ENCODE measurements at places on chromosomes 3 and 15.

- DNase-seq: peak; percentile 95
These were observed 356.8 kb downstream of the FOXP1 start for GRCh38 chr3:71226565-71227269.

- no peak for DNase-seq
These were observed 50.0 kb upstream of the TSC22D2 start for GRCh38 chr3:150357923-150358607.

GRCh38 chr3:2511356-2511755 lies 412.7 kb downstream of the CNTN4 start:
- DNase-seq: no peak

- peak; percentile 63 for DNase-seq
These were observed 59.8 kb upstream of the KLHL25 start for GRCh38 chr15:85854345-85855097.

DNA sequence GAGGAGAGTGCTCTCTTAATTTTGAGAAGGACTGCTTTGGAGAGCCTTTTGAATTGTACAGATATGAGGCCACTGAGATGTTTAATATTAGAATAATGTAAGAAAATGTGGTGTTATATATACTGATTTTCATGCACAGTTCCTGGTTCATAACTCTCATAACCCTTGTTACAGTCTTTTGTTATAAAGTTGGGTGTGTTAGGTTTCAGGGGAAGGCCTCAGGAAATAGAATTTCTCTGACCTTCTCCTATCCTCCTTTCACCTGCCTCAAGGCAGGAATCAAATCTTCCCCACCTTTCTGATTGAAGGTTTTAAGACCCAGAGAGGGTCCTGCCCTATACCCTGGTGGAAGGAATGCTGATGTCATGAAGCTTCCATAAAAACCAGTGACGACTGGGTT lies 245.9 kb downstream of the NSUN3 start:
- no peak for DNase-seq

GRCh38 chr15:56838085-56838484 lies 80.4 kb upstream of the TCF12 start:
- DNase-seq: no peak

- no peak for DNase-seq
These were observed 22.6 kb downstream of the ZIC1 start for GRCh38 chr3:147431751-147432150.

DNA sequence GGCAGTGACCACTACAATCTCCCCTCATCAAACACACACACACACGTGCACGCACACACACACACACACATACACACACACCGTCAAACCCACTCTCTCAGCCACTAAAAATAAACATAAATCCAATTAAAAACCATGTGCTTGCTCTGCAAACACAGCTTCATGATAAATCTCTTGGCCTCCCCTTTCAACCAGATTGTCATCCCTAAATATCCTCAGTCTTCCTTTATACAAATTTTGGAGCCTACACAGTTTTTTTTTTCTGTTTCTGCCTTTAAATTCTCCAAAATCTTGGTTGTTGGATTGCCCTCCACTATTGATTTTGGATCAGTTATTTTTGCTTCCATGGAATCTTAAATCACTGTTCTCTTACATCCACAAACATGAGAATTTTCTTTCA lies 245.6 kb downstream of the SATB1 start:
- DNase-seq: no peak

DNA sequence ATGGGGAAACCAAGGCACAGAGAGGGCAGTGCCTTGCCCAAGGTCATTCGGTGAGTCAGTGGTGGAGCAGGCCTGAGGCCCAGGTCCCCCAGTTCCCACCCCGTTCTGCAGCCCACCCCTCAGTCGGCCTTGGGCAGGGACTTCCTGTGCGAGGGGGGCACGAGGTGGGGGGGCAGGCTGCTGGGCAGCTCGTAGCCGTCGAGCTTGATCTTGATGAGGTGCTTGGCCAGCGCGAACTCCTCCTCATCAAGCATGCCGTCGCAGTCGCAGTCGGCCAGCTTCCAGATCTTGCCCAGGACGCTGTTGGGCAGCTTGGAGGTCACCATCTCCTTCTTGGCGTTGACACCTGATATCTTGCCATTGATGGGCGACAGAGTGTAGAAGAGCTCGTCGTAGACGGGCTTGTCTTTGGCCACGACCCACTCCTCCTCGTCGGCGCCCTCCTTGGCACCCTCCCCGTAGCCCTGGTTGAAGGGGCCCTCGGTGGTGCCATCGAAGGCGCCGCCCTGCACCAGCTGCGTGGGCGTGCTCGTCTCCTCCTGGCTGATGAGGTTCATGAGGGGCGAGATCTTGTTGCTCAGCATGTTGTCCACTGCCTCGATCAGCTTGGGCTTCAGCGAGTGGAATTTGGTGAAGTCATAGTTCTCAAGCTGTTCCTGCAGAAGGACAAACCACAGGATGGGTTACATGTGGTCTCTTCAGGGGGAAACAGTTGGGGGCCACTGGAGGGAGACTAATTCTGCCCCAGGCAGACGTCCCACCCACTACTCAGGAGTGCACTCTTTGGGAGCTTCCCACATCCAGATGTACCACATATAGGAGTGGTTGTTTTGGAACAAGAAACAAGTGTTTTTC lies 6.9 kb upstream of the SPTBN5 start:
- no peak for DNase-seq

DNA sequence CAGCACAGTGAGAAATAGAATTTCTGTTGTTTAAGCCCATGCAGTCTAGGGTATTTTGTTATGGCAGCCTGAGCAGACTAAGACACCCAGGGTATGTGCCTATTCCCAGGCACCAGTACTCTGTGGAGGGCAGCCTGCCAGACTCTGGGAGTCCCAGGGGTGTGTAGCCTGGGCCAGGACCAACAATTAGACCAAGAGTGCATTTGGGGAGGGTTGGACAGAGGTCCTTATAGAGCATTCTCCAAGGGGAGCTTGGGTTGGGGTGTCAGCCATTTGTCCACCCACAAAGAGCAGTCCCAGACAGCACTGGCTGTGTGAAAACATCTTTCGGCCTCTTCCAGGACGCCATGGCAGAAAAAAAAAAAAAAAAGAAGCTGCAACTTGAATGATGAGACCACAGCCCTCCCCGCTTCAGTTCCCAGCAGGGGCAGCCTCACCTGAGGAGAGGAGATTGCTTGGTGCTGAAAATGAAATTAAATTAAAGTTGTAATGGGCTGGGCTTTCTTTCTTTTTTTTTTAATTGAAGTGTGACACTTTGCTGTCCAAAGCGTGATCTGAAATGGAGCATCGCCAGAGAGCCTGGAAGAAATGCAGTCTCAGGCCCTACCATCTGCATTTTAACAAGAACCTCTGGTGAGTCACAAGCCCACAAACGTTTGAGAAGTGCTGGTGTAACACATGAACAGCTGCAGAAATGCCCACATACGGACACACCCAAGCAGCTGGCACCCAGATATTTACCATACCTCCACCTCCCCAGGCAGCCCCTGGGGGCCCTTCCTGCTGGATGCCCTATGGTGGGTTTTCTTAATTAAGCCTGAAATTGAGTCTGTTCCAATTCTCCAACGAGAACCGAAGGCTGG lies 21.3 kb upstream of the CAV3 start:
- DNase-seq: no peak

DNA sequence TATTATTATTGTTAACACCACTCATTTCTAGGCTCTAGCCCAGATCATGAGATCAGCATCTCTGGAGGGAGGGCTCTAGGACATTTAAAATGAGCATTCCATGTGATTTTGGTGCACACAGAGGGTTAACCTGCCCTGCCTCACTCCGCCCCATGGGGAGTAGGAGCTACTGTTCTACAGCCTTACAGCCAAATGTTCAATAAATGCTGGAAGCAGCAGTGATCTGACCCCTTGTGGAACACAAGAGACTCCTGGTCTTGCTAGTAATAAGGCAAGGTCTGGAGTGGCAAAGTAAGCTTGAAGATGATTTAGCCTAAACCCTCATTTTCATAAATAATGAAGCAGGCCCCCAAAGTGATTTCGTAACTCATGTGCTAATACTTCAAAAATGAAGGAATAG lies 166.4 kb upstream of the EOMES start:
- no peak for DNase-seq

DNA sequence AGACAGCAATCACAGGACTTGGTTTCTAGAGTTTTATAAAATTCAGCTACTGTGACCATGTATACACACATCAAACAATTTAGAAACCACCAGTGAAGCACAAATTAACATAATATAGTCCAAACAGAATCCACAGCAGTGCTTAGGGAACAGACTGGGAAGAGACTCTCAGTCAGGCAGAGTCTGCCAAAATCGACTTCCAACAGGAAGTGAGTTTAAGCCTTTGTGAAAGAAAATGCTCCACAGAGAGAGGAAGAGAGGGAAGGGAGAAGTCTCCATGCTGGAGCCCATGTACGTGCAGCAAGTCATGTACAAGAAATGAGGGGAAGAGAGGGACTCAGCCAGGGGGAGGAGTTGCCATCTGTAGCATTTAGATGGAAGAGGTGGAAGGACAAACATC lies 172.6 kb downstream of the IL5RA start:
- no peak for DNase-seq

- DNase-seq: no peak
These were observed 1.1 kb downstream of the LSAMP start for GRCh38 chr3:116444115-116444747.

DNA sequence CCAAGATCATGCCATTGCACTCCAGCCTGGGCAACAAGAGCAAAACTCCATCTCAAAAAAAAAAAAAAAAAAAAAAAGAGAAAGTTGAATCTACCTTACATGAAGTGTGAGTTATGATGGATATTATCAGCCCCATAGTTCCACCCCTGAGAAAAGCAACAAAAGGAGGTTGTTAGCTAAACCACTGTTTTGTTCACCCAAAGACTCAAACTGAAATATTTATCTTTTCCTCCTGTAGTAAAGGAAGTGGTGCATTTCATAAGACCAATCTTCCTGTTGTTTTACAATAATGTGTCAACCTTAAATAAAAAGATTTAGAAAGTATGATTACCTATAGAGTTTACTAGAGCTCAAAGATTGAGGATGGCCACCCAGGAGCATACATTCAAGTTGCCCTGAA lies 18.7 kb upstream of the TRMT10C start:
- DNase-seq: no peak

DNA sequence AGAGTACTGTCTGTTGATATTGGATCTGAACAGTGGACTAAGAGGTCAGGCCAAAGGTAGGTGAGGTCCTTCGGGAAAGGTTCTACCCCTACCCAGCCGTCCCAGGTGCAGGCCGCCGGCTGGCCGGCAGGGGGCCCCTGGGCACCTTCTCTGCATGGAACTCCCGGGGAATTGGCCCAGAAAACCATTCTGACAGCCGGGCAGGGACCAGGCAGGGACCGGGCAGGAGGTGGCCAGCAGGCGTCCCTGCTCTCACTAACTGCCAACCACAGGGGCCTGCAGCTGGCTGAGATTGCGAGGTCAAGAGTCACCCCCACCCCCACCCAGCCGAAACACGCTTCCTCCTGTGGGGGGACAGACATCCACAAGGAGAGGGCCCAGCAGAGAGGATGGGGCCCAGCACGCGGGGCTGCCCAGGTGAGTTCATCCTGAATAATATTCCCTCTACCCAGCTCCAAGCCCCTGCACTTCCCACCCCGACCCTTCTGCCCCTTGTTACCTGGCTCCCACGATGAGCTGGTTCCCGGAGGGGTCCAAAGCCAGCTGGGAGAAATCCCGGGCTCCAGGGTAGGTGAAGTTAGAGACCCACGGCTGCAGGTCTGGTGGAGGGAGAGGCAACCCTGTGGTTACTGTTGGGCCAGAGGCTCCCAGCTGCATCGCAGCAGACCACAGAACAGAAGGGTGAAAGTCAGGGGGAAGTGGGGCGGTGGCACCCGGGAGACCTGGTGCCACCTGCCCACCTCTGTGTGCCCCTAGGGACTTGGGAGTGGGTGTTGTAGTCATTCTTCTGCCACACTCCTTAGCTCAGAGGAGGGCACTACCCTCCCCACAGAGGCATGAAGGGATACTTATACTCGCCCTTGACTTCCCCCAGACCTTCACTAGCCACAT lies 84.4 kb downstream of the SEMA5B start:
- peak; percentile 10 for DNase-seq

DNA sequence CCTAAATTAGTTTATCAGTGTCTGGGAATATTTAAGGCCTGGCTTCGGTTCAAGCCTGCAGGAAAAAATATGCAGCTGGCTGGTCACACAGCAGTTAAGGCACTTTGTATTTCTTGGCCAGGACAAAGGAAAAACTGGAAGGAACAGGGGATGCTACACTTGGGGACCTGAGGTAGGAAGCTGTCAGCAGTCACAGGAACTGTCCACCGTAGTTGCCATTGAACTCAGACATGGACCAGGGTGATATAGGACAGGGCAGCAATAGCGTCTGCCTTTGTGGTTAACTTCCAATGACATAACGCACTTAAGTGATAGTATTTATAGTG lies 49.1 kb downstream of the NR1D2 start:
- DNase-seq: no peak

DNA sequence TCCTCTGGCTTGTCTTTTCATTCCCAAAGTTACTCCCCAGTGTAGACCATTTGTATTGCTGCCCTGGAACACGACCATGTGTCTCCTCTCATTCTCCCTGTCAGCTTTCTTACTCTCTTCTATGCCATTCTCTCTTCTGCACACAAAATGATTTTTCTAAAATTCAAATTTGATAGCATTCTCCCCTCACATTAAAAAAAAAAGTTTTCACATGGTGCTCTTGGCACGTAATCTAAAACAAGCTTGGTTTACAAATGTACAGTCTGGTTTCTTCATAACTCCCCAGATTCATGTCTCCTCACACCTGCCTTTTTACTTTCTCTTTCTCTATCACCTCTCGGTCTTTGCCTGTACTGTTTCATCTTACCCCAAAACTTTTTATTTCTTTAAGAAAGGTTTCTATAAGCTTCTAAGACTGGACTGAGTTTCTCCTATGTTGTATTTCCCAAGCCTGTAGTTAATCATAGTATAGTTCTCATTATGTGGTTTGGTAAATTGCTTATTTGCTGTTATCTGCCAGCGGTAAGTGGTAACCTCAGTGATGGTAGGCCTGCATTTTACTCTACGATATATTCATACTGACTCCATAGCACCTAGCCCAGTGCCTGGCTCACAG lies 31.2 kb downstream of the BCHE start:
- no peak for DNase-seq

DNA sequence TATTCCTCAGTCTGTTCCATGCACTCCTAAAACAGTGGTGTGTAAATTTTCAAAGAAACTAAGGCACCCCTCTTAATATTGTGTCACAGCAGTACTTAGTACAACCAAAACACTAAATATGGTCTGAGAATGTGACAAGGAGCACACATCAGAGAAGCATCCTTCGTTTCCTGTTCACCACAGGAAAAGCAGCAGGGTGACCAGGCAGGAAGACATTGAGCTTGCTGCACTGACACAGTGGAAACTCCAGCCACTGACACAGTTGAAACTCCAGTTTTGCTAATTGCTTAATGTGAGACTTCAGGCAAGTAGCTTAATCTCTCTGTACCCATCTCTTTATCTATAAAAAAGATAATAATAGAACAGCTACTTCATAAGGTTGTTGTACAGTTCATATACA lies 353.0 kb upstream of the RORA start:
- DNase-seq: no peak
